ENCODE measurements at places on chromosomes 1 and 21. TPM values are rescaled to one million over a fixed set of nuclear protein-coding genes. Genes with fewer than 3 reads are reported as not detected.

VWA5B1 gene
- not detected for total RNA-seq

S100A7 gene
- not detected for total RNA-seq

ZBTB8OS gene
- 47.2 TPM for total RNA-seq

LRRC38 gene
- not detected for total RNA-seq

FNDC5 gene
- not detected for total RNA-seq

LCE2C gene
- total RNA-seq = not detected

FCAMR gene
- total RNA-seq = not detected

NUP210L gene
- not detected for total RNA-seq

CXADR gene
- 0.12 TPM for total RNA-seq

DNA sequence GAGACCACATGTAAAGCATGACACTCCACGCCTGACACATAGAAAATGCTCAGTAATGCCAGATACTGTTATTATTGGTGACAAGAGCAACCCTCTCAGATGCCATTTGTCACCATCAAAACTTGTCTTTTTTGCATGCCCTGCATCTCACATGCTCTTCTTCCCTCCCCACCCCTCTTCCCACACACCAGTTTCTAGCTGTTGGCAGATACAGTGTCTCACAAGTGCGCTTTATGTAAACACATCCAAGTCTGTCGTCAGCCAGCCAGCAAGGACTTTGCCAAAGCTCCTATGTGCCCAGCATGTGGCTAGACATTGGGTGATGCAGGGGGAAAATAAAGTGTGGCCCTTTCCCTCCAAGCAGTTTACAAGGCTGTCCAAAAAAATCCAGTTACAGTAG, 44.9 kb upstream of the EPHA8 start:
- no peak for DNase-seq

DNA sequence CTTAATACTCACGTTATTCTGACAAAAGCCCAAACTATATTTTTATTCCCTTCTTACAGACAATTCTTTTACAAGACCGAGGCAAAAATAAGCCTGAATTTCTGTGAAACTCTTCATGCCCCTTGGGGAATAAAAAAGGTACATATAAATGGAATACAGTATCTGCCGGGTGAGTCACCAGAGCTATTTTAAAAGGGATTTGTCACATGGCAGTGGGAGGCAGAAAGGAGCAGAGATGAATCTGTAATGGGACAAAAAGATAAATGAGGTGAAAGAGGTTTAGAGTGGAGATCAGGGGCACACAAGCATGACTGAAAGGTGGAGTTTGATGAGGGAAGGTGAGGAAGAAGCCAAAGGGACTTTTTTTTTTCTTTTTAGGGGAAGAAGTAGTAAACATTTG, 8.8 kb downstream of the XCL1 start:
- no peak for DNase-seq

DNA sequence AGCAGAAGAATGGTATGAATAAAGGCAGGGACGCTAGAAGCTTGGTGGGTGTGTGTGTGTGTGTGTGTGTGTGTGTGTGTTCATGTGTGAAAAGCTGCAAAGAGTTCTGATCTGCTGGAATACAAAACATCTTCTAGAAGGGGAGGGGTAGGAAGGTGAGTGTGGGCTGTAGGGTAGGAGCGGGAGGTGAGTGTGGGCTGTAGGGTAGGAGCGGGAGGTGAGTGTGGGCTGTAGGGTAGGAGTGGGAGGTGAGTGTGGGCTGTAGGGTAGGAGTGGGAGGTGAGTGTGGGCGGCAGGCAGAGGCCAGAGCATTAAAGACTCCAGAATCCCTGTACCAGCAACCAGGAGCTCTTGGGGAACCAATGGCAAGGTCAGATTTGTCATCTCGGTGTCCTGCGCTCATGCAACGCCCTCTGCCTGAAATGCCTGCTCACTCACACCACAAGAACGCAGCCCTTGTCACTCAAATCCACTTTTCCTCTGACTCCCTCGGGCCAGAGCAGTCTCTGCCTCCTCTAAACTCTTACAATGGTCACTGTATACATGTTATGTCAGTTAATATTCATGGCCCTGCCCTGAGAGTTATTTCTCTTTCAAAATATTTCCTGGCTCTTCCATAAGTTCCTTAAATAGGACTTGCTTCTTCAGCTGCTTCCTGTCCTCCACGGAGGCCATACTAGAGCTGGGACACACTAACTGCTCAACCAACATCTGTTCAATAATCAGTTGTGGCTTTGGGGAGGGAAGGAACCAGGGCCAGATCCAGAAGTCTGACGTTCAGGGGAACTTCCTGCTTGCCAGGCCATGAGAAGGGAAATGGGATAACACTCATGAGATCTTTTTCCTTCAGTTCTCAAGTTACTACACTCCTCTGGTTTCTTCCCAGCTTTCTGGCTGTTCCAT, 53.6 kb upstream of the ZNF644 start:
- no peak for DNase-seq

- no peak for DNase-seq
These were observed 39.4 kb upstream of the LMX1A start for GRCh38 chr1:165395901-165396300.

GRCh38 chr1:172537827-172538391, 5.0 kb downstream of the SUCO start:
- no peak for DNase-seq

DNA sequence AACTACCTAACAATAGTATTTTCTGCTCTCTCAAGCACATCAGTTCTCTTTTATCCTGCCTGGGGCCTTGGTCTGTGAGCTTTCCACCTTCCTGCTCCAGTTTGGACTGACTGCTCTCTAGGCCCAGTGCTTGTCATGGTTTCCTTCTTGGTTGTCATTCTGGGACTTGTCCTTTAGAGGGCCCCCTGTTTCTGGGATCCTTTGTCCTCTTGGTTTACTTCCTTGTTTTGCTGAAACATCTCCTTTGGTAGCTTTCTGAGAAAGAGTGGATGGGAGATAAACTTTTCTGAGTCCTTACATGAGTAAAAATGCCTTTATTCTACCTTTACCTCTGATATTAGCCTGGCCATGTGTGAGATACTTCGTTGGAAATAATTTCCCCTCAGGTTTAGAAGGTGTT, 4.7 kb downstream of the SLC1A7 start:
- DNase-seq = no peak

- DNase-seq = no peak
These were observed 16.2 kb upstream of the COL18A1 start for GRCh38 chr21:45388611-45389296.

DNA sequence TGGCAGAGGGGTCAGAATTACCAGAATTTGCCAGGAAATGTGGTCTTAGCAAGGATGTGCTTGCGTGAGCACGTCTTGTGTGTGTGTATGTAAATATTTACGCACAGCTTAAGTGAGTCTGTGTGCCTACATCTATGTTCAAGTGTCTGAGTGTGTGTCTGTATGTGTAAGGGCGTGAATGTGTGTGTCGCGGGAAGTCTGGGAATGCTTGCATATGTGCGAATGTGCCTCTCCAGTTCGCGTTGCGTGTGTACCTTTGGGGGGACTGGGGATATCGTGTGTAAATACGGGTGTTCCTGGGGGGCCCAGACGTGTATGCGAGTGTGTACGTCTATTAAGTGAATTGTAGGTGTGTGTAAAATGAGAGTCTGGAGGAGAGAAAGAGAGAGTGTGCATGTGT, 68.6 kb upstream of the POU3F1 start:
- DNase-seq = no peak

GRCh38 chr1:172390683-172391551, 29.6 kb upstream of the C1orf105 start:
- peak; percentile 54 for DNase-seq

DNA sequence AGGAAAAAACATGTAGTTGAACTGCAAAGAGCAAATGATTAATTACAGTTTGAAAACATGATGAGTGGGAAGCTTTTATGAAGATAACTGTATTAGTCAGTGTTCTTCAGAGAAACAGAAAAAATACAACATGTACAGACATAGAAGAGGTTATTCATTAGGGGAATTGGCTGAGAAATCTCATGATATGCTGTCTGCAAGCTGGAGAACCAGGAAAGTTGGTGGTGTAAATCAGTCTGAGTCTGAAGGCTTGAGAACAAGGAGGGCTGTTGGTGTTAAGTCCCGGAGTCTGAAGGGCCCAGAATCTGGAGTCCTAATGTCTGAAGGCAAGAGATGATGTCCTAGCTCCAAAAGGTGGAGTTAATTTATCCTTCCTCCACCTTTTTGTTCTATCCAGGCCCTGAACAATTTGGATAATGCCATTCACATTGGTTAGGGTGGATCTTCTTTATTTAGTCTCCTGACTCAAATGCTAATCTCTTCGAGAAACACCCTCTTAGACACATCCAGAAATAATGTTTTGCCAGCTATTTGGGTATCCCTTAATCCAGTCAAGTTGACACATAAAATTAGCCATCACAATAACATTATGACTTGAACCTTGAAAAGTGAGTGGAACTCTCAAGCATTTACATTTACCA, 672.9 kb upstream of the PTBP2 start:
- DNase-seq = no peak

DNA sequence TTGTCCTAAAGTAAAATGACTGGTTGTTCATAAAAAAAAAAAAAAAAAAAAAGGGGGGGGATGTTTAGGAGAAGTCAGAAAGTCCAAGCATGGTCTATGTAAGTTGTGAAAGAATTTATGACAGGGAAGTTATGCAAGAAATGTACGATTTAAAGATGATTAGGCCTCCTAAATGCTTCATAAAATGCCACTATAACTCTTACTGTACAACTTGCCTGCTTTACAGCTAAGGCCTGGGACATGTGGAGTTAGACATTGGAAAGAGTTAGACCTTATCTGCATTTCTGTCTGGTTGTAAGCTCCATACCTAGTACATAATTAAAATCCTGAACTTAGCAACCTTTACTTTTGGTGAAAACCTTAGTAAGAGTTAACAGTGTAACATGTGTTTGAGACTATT, 150.0 kb downstream of the TPR start:
- DNase-seq = no peak

DNA sequence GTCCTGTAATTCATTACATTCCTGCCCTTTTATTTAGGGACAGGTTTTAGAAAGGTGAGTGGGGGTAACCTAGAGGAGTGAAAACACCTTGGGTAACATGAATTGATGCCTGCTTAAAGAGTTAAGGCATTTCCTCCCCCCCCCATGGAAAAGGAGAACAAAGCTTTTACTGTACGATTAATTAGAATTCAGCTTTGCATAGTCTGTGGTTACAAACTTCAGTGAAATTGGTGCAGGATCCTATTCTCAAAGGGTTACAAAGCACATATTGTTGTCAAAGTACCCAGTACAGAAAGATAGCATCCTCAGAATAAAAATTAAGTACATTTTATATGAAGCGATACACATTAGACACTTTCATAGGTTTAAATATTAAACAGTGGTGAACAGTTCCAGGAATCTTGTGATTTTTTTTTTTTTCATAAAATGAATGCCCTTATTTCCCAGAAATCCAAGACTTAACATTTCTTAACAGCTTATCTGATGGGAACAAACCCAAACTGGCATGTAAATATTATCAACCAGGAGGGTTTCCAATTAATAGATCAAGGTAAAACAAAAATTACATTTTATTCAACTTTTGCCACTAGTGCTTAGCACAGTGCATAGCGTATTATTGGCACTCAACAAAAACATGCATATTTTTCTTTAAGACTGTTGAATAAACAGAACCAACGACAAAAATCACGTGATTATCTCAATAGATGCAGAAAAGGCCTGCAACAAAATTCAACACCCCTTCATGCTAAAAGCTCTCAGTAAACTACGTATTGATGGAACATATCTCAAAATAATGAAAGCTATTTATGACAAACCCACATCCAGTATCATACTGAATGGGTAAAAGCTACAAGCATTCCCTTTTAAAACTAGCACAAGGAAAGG, 172.7 kb downstream of the PDE4B start:
- DNase-seq = no peak

DNA sequence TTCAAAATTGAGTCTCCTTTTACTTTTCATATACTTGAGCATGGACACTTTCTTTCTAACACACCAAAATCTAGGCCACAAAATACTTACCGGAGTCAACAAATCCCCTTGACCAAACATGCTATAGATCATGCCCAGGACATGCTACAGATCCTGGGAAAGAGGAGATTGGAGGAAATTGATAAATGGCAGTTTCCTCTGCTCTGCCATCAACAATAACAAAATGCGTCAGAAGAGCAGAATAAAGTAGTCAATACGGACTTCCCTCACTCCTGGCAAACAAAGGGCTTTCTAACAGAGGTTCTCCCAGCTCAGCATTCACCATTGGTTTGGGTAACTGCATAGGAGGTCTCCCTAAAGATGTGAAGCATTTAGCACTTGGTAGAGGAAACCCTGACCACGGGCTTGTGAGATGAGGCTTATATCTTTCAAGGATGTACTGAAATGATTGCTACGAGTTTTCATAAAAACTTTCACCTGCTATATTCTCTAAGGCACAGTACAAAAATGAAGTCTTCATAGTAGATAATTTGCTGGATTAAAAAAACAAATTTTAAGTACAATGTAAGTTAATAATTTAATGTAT, 283.8 kb upstream of the RUNX1 start:
- no peak for DNase-seq

GRCh38 chr21:39649526-39649925, 36.8 kb downstream of the B3GALT5 start:
- DNase-seq = no peak

- no peak for DNase-seq
These were observed 128.1 kb downstream of the SIK1 start for GRCh38 chr21:43298546-43299440.

DNA sequence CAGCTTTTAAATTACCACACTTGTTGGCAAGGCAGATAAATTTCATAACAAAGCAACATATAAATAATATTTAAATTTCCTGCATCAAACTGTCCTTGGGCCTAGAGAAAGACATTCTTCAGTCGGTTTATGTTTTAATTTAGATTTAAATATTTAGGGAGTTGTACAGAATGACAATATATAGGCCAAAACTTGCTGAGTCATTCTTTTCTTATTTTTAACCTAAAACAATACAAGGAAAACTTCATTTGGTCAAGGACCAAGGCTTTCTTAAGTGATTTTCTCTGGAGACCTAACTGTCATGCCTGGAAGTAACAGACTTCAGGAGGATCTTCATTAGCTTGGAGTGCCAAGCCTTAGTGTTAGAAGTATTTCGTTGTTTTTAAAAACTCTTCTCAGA, 5.6 kb downstream of the MAP10 start:
- no peak for DNase-seq

DNA sequence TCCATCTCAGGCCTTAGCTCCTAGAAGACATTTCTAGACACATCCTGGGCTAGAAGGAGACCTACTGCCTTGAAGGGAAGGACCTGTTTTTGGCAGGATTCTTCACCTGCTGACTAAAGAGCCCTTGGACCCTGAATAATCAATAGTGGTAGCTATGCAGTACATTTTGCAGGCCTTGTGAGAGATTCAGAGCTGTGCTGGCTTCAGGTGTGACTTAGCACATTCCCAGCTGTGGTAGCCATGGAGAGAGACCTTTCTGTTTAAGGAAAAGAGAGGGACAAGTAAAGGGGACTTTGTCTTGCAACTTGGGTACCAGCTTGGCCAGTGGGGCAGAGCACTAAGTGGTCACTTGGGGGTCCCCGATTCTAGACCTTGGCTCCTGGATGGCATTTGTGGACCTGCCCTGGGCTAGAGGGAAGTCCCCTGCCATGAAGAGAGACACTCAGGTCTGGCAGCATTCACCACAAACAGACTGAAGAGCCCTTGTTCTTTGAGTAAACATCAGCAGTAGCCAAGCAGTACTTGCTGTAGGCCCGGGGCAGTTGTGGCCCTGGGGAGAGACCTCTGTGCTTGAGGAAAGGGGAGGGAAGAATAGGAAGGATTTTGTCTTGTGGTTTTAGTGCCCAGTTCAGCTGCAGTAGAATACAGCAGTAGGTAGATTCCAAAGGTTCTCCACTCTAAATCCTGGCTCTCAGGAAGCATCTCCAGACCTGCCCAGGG, 26.2 kb upstream of the CD1A start:
- no peak for DNase-seq

GRCh38 chr1:164470996-164471395, 88.0 kb upstream of the PBX1 start:
- DNase-seq = peak; percentile 9

GRCh38 chr21:46253610-46254124, 25.1 kb upstream of the LSS start:
- no peak for DNase-seq

Data from MG63 (cell line).